ENCODE measurements at places on chromosomes 12 and 14.
A peak's percentile ranks its signal among the peaks of the same experiment; 100 is the strongest.

DNA sequence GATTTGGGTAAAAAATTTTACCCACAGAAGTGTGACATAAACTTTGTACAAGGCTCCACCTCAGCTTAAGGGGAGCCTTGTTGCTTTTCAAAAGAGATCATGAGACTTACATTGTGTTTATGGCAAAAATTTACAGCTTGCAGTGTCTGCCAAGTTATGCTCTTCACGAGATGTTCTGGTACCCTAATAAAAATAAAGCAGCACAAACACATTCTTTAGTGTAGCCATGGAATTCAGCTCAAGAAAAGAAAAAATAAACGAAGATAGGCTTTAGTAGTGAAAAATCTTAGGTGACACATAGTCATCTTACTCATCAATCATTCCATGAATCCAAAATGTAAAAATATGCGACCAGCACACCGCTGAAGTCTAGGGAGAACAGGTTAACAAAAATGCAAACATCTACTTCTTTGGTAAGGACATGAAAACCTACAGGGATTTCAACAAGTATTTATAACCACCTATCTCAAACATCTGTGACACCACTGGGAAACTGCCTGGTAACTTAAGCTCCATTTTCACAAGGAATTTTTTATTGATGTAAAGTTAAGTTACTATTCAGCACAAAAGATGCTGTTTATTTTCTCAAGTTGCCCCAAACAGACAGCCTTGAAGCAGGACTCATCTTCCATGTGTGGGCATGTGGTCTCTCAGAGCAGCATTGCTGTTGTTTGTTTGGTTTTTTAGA is 32.9 kb downstream of the DMAC2L start:
- DNase-seq, result no peak

- peak; percentile 51 for DNase-seq
Measured at GRCh38 chr12:94109160-94109559, 39.2 kb upstream of the PLXNC1 start.

DNA sequence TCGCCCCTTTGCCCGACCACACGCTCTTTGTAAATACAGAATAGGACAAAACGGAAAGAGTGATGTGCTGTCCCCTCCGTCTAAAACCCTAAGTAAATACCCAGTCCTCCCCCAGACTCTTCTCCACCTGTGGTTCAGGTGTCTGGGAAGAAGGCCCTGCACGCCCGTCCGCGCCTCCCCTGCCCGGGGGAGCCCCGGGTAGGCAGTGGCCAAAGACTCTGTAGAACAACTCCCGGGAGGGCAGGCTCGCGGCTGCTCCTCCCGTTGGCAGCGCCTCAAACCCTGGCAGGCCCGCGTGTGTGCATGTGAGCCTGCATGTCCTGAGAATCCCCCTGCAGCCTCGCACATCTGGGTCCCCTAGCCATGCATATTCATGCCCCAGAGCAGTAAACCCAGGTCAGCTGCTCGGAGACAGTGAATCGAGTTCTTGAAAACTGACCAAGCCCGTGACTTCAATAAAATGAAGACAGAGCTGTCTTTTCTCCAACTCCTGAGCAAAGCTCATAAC is 165.8 kb downstream of the MON2 start:
- no peak for DNase-seq

DNA sequence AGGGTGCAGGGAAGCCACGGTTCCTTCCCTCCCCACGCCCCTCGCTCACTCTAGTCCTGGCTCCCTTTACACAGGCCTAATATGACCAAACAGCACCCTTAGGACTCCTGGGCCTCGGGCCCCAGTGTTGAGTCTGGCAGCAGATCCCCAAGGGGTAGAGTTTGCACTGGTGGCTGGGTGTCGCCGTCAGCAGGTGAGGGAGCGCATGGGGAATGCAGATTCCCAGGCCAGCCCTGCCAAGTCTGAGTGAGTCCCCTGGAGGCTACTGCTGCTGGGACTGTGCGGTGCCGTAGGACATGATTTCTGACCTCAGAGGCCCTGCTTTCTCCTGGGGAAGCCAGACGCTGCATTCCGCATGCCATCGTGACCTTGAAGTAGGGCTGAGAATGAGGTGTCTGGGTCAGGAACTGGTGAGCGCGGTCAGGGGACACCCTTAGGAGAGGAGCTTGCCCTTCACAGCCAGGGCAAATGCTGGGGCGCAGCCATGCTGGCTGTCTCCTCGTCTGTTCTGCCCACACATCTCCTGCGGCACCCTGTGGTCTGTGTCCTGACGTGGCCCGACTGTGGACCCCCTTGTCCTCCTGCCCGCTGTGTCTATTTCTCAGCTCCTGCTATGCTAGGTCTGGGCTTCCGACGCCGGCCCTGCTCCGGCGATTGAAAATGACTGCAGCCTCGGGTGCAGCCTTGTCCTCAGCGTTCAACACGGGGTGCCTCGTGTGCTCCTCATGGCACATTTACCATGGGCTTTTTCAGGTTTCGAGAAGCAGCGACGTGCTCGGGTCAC is 37.6 kb upstream of the PRMT8 start:
- no peak for DNase-seq

DNA sequence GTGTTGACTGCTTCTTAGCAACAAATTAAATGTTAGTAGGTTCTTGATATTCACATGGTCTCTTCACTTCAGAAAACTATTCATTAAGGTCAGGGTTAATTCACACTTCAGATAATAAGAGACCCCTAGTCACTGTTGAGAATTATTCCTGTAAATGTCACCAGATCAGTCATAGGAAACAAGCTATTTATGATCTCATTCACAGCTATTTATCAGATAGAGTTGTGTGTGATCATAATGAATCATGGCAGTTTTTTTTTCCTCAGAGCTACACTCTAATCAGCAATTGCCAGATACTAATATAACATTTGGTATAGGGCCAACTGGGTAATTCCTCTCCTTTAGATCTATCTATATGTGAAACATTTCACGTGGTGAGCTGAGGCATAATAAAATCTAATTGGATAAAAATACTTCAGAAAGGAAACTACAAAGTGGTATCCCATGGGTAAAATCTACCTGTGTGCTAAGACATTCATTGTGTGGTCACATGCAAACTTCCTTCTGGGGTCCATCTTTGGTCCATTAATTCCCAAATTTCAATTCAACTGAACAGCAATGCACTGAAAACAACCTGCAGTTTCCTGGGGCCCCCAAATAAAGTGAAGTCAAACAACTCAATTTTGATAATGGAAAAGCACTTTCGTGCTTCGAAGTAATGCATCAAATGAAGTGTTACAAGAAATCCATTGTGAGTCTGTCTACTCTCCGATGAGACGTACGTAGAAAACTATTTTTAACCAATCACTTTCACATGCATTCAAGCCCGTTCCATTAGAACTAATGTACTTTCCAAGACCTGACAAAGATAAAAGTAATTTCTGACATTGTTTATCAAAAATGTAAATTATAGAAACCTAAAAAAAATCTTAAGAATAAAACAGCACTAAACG is 197.0 kb downstream of the ACSS3 start:
- no peak for DNase-seq

DNA sequence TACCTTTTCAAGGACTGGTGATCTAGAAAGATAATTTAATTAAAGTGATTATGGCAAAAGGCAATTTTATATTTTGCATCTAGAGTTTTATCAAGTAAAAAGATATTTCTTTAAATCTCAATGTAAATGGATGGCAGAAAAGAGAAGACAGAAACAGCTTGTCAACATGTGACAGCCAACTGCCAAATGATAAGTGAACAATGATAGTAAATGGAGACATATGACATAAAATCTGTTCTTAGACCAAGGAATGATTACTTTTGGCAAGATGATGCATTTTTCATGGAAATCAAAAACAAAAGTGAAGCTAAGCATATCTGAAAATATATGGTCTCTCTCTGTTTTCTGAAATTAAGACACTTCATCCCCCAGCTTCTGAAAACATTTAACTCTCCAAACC is 1730.7 kb upstream of the FLRT2 start:
- no peak for DNase-seq

- DNase-seq, result no peak
Measured at GRCh38 chr12:86376052-86376451, 119.9 kb upstream of the MGAT4C start.

GRCh38 chr12:131065279-131065678 is 111.6 kb downstream of the ADGRD1 start:
- DNase-seq, result no peak

DNA sequence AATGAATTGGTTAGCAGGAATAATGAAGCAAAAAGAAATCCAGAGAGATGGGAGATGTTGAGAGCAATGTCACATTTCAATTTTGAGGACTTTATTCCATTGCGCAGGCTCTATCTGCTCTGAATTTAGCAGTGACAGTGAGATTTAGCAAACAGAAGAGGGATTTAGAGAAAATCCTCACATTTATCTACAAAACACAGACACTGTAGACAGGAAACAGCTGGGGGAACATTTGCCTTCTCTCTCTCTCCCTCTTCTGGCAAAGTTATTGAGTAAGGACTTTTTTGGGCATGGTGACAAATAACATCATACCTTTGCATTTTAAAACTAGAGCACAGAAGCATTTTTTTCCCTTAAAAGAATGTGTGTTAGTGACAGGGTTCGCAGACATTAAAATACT is at the start of gene IGF1:
IGF1 (minus strand) TSS at position 158 of the 400 bp plus-strand sequence. CDS start 182 bp downstream, outside the sequence.
- no peak for DNase-seq

GRCh38 chr12:122614839-122615238 is 87.8 kb downstream of the KNTC1 start:
- DNase-seq, result no peak

- peak; percentile 29 for DNase-seq
Measured at GRCh38 chr12:109020796-109021380, at the start of gene SVOP. Gene SVOP (minus strand): TSS chr12:109021068. CDS start chr12:109020868, 200 bp downstream.

GRCh38 chr14:72688990-72689671 is 204.8 kb downstream of the DPF3 start:
- DNase-seq, result no peak

- DNase-seq, result no peak
Measured at GRCh38 chr12:90290980-90291975, 582.6 kb upstream of the ATP2B1 start.

DNA sequence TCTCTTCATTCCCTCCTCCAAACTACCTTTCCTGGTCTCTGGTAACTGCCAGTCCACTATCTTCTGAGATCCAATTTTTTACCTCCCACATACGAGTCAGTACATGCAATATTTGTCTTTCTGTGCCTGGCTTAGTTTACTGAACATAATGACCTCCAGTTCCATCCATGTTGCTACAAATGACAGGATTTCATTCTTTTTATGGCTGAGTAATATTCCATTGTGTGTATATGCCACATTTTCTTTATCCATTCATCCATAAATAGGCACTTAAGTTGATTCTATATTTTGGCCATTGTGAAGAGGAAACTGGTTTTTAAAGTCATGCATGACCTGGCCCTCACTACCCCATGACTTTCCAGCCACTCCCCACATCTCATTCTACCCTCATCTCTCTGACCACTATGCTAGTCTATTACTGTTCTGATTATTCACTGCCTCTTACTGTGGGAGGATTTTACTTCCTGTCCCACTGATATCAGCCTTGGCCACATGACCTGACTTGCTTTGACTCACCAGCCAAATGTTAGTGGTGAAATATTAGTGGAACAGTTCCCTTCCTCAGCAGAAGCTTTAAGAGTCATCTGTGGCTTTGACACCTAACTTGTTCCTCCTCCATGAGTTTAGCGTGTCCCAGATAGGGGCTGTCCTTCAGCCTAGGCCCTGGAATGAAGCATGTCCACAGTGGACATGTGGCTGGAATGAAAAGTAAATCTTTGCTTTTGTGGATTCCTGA is 52.2 kb downstream of the GOLGA5 start:
- peak; percentile 17 for DNase-seq

GRCh38 chr12:122918827-122919226 is 22.9 kb upstream of the VPS37B start:
- no peak for DNase-seq

DNA sequence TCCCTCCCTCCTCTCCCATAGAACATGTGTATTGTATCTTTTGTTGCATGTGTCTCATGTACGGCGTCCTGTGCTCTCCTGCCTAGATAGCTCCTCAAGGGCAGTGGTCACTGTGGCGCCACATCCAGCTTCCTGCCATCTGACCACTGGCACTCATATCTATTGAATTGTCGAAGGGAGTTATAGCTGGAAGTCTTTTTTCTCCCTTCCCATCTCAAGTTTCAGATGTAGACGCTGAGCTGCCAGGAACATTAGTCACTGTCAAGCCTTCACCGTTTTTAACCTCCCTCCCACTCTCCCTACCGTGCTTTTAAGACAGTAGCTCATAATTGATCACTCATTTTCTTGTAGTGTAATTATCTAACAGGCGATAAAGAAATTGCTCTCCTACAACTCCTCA is 33.0 kb downstream of the MTHFD1 start:
- no peak for DNase-seq

- DNase-seq, result no peak
Measured at GRCh38 chr14:70893062-70893845, 14.0 kb upstream of the PCNX1 start.

- no peak for DNase-seq
Measured at GRCh38 chr14:45897439-45897838, 644.4 kb upstream of the MIS18BP1 start.

DNA sequence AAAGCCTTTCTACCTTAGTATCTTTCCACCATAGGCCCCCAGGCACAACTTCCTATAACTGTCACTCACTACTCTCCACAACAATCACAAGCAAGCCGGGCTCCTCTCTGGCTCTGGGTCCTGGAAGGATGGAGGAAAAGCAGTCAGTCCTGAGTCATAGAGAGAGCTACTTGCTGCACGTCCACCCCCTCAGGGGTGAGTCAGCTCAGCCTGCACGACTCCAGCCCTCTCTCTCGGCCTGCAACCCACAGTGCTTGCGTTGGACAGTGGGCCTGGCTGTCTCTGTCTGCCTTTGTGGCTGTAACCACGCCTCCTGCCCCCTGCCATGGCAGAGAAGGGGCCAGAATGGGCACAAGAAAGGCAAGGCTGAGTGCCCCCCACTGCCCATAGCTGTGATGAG is 154.1 kb upstream of the FKBP4 start:
- peak; percentile 24 for DNase-seq

DNA sequence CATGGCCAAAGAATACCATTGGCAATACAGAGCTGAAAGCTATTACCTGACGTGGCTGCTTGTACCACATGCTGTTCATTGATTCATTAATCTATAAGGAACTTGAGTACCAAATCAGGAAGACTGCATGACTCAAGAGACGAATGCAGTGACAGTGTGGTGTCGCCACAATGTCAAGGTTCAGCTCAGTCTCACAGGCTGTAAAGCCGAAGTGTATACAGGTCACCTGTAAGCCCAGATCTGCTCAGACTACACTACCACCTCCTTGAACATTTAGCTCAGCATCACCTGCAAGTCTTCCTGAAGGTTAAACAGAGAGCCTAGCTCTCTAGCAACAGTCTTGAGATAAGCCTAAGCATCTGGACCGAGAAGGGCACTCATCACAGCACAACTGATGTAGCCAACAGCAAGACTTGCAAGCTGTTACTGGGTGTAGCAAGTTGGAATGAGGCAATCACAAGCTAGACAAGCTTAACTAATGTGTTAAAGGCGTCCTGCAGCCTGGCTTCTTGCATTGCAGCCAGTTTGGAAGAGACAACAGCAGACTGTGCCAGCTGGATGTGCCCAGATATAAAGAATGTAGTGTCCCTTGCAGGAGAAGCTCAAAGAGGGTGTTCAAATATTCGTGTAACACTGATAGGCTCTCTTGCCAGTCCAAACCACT is 21.0 kb downstream of the TMTC1 start:
- no peak for DNase-seq

GRCh38 chr12:11954181-11954580 is 116.6 kb upstream of the BCL2L14 start:
- no peak for DNase-seq

- no peak for DNase-seq
Measured at GRCh38 chr12:64691795-64692583, 67.2 kb downstream of the GNS start.

All from activated T-cell treated with anti-CD3 and anti-CD28 coated beads for 48 hours (primary cell).